Dorsolateral prefrontal cortex (tissue), 122 donors: ENCODE measurements at places on chromosomes 6 and 20. TPM values are rescaled to one million over a fixed set of nuclear protein-coding genes. Genes with fewer than 3 reads are reported as not detected.

- no peak for DNase-seq
These were observed 58.0 kb downstream of the SYTL3 start for GRCh38 chr6:158707821-158708195.

DNA sequence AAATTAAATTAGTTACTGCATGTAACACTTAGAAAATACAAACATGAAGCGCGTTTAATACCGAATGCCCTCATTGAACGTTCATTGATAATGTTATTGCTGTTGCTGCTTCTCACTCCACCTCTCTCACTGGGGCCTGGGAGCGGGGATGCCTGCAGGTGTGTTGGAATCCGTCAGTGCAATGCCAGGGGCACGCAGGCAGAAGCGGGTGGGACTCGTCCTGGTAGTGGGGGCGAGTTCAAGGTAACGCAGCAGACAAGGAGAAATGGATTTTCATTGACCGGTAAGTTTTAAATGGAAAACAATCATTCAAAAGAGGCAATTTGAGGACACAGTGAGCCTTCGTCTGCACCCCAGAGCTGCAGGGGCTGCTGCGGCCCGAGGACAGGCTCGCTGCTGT is 71.2 kb upstream of the AFDN start:
- DNase-seq, result no peak

Gene BFSP1
- total RNA-seq, result 5.2 TPM

Gene SEMG1
- not detected for total RNA-seq

Gene BMP5
- 0.38 TPM for total RNA-seq
